ENCODE measurements at places on chromosomes 3 and 15. TPM values are rescaled to one million over a fixed set of nuclear protein-coding genes. Genes with fewer than 3 reads are reported as not detected.

GRCh38 chr3:38224357-38224756 is 41.3 kb upstream of the SLC22A13 start:
- no peak for DNase-seq

GRCh38 chr3:168973206-168973605 is 690.3 kb downstream of the MECOM start:
- DNase-seq, result no peak

The DAZL gene
- not detected for total RNA-seq

DNA sequence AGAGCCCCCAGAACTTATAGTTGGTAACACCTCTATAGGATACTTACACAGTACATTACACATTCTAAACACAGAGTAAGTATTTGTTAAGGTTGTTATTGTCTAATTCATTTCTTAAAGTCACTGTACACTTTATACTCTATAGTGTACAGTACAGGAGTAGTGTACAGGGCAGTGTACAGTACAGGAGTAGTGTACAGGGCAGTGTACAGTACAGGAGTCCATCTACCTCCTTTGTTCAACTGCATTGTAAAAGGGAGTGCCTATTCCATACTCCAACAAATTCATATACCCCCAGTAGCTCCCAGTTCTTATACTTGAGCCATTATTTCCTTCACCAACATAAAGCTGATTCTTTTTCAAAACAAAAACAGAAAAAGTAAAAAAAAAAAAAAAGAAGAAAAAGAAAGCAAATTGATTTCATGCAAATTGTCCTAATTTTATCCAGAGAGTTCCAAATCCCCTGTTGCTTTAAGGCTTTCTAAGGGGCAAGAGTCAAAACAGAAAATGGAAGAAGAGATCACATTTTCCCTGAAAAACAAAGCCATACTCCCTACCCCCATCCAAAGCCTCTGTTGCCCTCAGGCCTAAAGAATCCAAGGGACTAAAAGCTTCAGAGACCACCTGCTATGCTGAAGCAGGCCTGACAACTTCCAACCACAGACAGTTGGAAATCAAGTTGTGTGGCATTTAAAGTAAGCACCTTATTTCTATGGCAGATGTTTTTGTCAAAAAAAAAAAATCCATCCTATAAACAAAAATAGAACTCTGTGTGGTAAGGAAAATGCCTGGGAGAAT is 125.6 kb downstream of the PLCH1 start:
- no peak for DNase-seq

The PROK2 gene
- not detected for total RNA-seq

GRCh38 chr3:190617185-190617584 is 103.3 kb downstream of the IL1RAP start:
- DNase-seq, result no peak

The RLBP1 gene
- total RNA-seq, result not detected

The LIPH gene
- total RNA-seq, result not detected
